Left ventricle myocardium inferior (tissue), 1 donor: ENCODE measurements at places on chromosomes 3 and 15.

DNA sequence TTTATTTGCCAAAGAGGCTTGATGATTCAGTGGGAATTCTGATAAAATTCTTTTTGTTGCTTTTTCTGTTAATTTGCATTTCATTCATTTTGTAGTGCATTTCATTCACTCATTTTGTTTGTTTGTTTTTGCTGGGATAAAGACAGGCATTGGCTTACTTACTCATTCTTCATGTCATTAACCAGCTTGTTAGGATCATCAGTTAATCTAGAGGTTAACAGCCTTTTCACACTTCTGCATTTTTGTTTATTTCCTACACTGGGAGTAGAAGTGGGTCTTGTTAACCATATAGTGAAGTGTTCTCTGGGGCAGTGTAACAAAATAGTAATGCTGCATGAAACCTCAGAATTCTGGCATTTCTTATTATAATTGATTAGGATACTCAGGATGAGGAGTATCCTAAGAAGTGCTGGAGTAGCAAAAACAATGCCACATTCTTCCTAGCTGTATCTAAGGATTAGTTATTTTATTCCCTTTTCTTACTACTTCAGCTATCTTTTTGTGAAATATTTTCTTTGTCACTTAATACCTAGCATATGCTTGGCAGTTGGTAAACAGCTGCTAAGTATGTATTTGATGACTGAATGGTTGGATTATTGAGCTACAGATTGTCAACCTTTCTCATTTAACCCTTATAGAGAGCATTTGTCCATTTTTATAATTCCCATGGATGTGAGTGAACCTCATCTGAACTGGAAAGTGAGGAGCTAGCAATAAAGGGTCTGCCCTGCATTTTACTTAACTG, 135.7 kb upstream of the LRRFIP2 start:
- H3K36me3 ChIP-seq = peaks cover 28% of the 10 kb centered on the region
- peaks cover 33% of the 10 kb centered on the region for H3K4me1 ChIP-seq
- no peak for DNase-seq
- no peaks in the 10 kb centered on the region for H3K27me3 ChIP-seq

DNA sequence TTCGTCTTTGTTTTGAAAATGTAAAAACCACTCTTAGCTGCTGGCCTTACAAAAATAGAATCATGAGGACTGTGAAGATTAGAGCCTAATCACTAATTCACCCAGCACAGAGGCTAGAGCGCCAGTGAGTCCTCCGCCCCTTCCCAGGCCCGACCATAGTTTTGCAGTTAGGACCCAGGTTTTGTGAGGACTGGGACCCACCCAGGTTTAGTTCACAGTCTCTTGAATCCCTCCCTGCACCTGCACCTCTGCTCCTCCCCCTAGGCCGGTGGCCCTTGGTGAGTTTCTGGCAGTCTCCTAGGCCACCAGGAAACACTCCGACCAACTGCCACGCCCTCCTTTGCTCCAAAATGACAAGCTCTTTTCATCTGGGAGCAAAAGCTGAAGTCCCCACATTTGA, 136.0 kb upstream of the CCDC54 start:
- H3K36me3 ChIP-seq = peaks cover 3% of the 10 kb centered on the region
- no peaks in the 10 kb centered on the region for H3K27me3 ChIP-seq
- H3K4me3 ChIP-seq = peak overlapping the region; percentile 75
- peak overlapping the region; percentile 83 for H3K27ac ChIP-seq

DNA sequence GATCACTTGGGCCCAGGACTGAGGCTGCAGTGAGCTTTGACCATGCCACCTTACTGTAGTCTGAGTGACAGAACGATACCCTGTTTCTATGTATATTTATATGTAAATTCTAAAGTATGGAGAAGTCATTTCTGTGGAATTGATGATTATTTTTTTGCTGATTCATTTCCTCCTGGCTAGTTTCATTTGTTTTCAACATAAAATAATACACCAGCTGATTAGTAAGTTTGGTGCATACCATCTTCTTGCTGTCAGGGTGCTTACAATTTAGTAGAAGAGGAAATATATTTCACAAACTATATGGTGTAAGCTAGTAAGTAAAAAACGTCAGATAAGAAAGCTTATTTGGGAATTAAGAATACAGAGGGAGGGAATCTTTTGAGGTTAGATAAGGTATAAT, 36.0 kb downstream of the SLC25A26 start:
- peaks cover 26% of the 10 kb centered on the region for H3K4me1 ChIP-seq
- H3K27ac ChIP-seq = no peak overlapping the region
- no peak overlapping the region for H3K4me3 ChIP-seq
- peaks cover 3% of the 10 kb centered on the region for H3K36me3 ChIP-seq
- no peak for DNase-seq

DNA sequence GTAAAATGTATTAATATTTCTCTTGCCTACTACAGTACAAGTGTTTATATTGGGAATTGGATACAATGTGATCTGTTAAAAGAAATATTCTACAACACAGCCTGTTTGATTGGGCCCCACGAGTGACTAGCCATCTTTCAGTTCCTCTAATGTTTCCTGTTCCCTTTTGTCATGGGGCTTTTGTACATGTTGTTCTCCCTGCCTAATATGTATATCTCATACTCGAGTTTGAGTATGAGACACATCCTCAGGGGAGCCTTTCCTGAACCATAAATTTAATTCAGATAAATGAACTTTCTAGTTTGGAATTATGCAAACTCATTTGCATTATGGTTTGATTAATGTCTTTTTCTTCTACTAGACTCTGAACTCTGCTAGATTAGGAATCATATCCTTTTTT, 65.5 kb downstream of the MEF2A start:
- peak overlapping the region; percentile 70 for H3K27ac ChIP-seq
- no peak overlapping the region for H3K4me3 ChIP-seq
- no peak for DNase-seq
- peaks cover 95% of the 10 kb centered on the region for H3K4me1 ChIP-seq
- H3K36me3 ChIP-seq = peaks cover 16% of the 10 kb centered on the region
- H3K27me3 ChIP-seq = no peaks in the 10 kb centered on the region

DNA sequence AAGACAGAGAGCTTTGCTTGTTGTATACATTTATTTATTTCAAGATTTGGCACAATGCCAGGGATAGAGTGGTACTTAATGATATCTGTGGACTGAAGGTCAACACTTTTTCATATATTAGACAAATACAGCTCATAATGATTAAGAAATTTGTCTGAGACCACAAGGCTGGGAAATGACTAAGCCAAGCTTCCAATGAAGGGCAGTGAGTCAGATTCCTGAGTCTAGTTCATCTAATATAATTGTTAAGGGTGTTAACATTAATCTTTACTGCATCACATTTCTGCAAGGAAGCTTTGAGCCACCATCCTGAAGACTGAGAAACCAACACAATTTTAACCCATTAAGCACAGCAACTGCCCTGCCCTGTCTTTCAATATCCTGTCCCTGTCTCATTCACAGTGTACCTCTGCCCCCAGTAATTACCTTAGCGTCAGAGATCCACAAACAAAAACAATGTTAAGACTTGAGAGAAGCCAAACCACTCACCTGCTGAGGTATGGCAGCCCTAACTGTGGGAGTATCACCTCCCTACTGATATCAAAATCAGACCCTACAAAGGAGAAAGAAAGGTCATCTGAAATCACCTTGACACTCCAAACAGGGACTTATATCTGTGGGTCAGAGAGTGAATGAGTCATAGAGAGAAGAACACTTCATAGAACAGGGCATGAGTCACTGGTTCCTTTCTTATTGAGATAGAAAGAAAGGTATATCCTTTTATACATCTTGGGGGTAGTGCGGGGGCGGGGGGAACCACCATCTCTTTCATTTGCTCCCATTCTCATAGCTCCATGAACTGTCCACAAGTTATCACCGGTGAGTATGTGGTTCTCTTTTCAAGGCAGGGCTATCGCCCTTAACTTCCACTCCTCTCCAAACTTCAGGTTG, 74.7 kb downstream of the MAGI1 start:
- H3K27me3 ChIP-seq = no peaks in the 10 kb centered on the region
- H3K36me3 ChIP-seq = no peaks in the 10 kb centered on the region
- peaks cover 64% of the 10 kb centered on the region for H3K4me1 ChIP-seq
- H3K4me3 ChIP-seq = no peak overlapping the region
- DNase-seq = no peak
- H3K27ac ChIP-seq = peak overlapping the region; percentile 48

DNA sequence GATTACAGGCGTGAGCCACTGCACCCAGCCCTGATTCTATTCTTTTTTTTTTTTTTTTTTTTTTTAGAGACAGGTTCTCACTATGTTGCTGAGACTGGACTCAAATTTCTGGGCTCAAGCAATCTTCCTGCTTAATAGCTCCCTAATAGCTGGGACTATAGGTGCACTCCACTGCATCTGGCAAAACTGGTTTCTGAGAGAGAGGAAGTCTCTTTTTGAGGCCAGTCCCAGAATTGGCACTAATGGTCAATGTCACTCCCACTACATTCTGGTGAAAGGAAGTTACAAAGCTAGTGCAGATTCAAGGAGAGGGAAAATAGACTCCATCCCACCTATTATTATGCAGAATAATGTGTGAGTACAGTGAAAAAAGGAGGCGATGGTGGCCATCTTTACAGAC, 5.8 kb upstream of the TGFBR2 start:
- no peaks in the 10 kb centered on the region for H3K36me3 ChIP-seq
- H3K4me3 ChIP-seq = no peak overlapping the region
- no peak overlapping the region for H3K27ac ChIP-seq
- DNase-seq = no peak
- H3K4me1 ChIP-seq = peaks cover 31% of the 10 kb centered on the region

GRCh38 chr3:95277613-95278012, 1214.8 kb downstream of the NSUN3 start:
- no peaks in the 10 kb centered on the region for H3K27me3 ChIP-seq
- H3K4me1 ChIP-seq = no peaks in the 10 kb centered on the region
- no peak for DNase-seq
- H3K36me3 ChIP-seq = no peaks in the 10 kb centered on the region

- peaks cover 8% of the 10 kb centered on the region for H3K27me3 ChIP-seq
- DNase-seq = no peak
- H3K36me3 ChIP-seq = no peaks in the 10 kb centered on the region
- no peak overlapping the region for H3K27ac ChIP-seq
- no peak overlapping the region for H3K4me3 ChIP-seq
These were observed 53.7 kb downstream of the RGMA start for GRCh38 chr15:93035092-93035915.

DNA sequence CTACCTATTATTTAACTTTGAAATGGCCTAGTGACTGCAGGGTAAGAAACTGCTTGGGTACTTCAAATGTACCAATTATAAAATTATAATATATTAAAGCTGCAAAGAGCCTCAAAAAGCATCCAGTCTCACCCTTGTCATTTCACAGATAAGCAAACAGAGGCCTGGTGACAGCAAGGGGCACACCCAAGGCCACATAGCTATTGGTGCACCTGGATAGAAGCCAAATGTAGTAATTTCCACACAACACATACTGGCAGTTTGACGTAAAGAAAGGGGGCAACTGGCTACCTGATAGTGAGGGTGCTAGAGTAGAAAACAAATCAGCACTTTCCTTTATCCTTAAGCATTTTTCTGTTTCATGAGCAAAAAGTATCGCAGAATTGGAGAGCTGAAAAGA, 51.1 kb downstream of the IFT57 start:
- no peak overlapping the region for H3K4me3 ChIP-seq
- H3K27ac ChIP-seq = no peak overlapping the region
- H3K27me3 ChIP-seq = no peaks in the 10 kb centered on the region
- no peaks in the 10 kb centered on the region for H3K4me1 ChIP-seq

- peaks cover 8% of the 10 kb centered on the region for H3K4me1 ChIP-seq
- no peak for DNase-seq
- H3K27ac ChIP-seq = no peak overlapping the region
- no peaks in the 10 kb centered on the region for H3K27me3 ChIP-seq
These were observed 5.8 kb downstream of the TTC21A start for GRCh38 chr3:39113291-39113690.

GRCh38 chr15:101373577-101373976, 78.5 kb upstream of the SNRPA1 start:
- H3K4me3 ChIP-seq = no peak overlapping the region
- H3K36me3 ChIP-seq = no peaks in the 10 kb centered on the region
- H3K27me3 ChIP-seq = no peaks in the 10 kb centered on the region
- DNase-seq = no peak

- no peak overlapping the region for H3K4me3 ChIP-seq
- no peak overlapping the region for H3K27ac ChIP-seq
- no peaks in the 10 kb centered on the region for H3K4me1 ChIP-seq
- no peaks in the 10 kb centered on the region for H3K36me3 ChIP-seq
- H3K27me3 ChIP-seq = no peaks in the 10 kb centered on the region
- DNase-seq = no peak
These were observed 661.6 kb downstream of the SI start for GRCh38 chr3:164416491-164417222.

DNA sequence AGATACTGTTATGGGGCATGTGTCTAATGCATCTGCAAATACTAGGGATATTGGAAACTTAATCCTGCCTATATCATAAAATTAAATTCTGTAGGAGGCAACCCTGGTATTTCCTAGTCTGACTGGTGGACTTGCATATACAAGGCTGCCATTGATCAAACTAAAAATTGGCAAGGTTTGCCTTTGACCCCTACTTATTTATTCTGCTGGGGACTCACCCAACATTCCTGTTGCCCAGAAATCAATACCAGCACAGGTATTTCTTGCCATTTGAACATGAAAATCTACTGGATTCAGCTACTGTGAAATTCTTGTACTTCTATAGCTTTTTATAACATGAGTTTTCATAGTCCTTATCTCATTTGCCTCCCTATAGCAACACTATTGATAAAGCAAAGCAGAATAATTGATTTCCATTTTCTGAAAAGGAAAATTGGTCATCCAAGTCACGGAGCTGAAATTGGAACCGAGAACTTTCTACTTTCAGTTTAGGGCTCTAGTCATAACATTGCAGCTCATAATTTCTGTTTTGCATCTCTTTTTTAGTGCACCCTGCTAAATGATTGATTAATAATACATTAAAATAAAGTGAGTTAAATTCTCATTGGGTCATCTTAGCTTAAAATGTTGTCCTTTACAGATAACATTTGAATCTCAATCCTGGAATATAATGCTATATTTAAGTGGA, 365.2 kb downstream of the MFSD1 start:
- H3K4me3 ChIP-seq = no peak overlapping the region
- H3K36me3 ChIP-seq = no peaks in the 10 kb centered on the region
- no peak for DNase-seq
- H3K27ac ChIP-seq = no peak overlapping the region

DNA sequence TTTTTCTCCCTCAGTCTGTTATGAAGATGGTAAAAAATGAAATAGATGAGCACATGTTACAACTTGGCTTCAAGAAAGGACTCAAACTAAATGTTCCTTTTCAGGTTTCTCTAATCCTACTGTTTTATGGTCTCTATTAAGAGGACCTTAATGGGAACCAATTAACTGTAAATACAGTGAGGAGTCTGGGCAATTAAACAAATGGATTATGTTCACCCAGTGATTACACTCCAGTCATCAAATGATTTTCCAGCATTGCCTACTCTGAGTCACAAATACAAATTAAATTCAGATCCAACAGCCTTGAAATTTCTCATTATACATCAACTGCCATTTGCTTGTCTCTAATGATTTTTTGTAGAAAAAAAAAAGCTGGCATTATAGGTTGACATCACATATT, 129.2 kb downstream of the NEK10 start:
- H3K27ac ChIP-seq = no peak overlapping the region
- no peaks in the 10 kb centered on the region for H3K4me1 ChIP-seq
- no peak overlapping the region for H3K4me3 ChIP-seq
- H3K36me3 ChIP-seq = peaks cover 9% of the 10 kb centered on the region

- H3K4me3 ChIP-seq = peak overlapping the region; percentile 77
- no peaks in the 10 kb centered on the region for H3K27me3 ChIP-seq
- no peak for DNase-seq
- no peaks in the 10 kb centered on the region for H3K36me3 ChIP-seq
These were observed 749 bp downstream of the RAB8B start for GRCh38 chr15:63189941-63190768.
